Germinal center (tissue), 1 donor: ENCODE measurements at places on chromosomes 5 and 9.

DNA sequence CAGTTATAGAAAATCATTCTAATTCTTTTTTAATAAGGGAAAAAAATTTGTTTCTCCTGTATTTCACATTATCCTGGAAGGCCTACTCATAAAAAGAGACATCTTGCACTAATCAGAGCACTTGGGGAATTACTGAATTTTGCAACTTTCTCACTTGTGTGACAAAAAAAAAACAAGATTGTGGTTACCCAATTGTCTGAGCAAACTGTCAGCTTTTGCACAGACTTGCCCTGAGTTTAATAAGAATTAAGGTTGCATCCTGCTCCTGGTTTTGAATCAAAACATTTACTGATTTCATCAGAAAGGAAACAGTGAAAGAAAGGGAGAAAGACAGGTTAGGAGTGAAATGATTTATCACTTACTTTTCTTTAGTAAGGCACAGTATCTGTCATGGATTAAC, 10.6 kb upstream of the SH3RF2 start:
- DNase-seq, result no peak

DNA sequence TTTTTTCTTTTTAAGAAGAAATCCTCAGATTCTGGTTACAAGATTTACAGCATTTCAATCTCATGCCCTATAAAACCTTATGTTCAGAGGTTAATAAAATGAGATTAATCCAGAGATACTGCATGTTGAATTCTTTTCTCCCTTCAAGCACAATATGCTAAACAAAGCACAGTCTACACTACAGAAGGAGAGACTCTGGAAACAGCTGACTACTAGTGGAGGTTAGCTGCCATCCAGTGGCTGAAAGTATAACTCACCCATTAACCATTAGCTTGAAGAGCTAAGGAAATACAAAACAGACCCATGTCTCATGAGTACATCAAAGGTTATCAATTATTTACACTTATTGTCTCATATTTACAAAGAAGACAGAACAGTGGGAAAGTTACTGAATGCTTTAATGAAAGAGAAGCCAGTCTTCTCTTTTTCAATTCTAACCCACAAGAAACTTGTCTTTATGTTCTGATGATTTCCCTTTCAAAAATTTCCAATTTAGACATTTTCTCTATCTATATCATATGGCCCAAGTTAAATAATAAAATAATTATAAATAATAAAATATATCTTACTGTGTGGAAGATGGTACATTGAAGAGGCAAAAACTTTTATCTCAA, 12.7 kb upstream of the DNAH5 start:
- DNase-seq, result no peak

DNA sequence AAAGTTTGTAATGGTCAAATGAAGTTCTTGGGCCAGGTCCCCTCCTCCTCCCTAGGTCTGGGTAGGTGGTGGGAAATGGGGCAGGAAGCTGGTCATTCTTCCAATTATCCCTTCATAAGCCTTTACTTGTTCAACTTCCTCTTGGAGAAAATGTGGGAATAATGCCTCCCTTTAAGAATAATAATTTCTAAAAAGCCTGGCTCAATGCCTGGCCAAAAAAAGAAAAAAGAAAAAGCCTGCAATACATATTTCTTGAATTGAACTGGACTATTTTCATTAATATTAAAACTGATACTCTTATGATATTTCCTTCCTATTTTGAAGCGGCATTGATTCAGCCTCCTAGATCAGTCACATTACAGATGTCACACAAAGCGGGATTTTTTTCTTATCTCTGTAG, 600.9 kb downstream of the CCDC171 start:
- no peak for DNase-seq

DNA sequence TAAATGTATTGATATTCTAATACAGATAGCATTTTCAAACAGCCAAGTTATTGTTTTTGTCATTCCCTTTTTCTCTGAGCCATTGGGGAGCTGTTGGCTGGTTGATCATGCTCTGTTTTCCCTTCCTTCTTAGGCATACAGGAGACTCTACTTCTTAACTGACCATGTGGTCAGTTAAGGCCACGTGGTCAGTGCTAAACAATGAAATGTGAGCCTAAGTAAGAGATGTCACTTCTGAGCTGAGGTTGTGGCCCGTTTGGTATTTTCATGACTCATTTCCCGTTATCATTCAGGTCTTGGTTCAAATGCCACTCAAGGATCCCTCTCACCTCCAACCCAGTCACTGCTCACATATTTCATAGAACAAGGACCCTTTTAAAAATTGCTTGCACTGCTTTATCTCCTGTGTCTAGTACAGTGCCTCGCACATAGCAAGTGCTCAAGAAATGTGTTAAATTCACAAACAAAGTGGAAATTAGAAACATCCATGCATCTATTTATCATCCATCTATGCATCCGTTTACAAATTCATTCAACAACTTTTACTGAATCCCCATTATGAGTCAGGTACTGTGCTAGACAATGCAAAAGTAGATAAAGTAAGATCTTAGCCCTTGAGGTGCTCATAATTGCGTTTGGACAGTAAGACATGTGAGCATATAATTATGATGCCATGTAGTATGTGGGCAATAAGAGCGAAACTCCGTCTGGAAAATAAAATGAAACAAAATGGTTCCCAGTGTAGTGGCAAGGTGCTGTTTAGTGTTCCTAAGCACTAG, 50.7 kb downstream of the ARRDC3 start:
- no peak for DNase-seq

DNA sequence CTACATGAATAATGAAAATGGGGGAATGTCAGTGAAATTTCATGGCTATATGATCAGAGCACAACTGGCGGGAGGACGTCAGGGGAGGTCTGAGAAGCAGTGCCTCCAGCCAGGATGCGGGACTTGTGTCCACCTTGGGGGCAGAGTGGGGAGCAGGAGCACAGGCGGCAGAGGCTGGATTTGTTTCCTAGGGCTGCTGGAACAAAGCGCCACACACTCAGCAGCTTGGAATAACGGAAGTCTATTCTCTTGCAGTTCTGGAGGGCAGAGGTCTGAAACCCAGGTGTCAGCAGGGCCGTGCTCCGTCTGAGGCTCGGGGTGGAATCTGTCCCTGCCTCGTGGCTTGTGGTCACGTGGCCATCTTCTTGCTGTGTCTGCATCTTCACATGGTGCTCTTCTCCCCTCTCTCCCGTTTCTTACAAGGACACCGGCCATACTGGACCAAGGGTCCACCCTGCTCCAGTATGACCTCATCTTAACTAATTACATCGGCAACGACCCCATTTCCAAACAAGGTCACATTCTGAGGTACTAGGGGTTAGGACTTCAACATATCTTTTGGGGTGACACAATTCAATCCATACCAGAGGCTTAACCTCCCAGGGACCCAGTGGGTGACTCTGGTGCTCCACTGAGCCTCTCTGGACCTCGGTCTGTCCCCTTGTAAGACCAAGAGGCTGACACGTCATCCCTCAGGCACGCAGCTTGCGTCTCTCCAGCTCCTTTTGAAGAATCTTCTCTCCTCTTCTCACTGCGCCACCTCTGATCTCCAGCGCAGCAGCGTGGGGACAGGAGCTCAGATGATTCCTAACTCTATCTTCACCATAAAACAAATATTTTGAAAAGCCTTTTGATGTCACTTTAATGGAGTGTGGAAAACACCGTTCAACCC, 202.5 kb downstream of the CDK5RAP2 start:
- no peak for DNase-seq

- no peak for DNase-seq
Measured at GRCh38 chr9:18786911-18787650, 245.9 kb downstream of the SAXO1 start.

GRCh38 chr5:87829217-87829551, 416.5 kb upstream of the CCNH start:
- no peak for DNase-seq

DNA sequence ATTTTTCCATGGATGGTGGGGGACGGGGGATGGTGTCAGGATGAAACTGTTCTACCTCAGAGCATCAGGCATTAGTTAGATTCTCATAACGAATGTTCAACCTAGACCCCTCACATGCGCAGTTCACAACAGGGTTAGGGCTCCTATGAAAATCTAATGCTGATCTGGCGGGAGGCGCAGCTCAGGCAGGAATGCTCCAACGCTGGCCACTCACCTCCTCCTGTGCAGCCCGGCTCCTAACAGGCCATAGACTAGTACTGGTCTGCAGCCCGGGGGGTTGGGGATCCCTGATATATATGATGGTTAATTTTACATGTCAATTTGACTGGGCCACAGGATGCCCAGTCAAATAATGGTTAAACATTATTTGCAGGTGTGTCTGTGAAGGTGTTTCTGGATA, 199.0 kb upstream of the NR4A3 start:
- no peak for DNase-seq

DNA sequence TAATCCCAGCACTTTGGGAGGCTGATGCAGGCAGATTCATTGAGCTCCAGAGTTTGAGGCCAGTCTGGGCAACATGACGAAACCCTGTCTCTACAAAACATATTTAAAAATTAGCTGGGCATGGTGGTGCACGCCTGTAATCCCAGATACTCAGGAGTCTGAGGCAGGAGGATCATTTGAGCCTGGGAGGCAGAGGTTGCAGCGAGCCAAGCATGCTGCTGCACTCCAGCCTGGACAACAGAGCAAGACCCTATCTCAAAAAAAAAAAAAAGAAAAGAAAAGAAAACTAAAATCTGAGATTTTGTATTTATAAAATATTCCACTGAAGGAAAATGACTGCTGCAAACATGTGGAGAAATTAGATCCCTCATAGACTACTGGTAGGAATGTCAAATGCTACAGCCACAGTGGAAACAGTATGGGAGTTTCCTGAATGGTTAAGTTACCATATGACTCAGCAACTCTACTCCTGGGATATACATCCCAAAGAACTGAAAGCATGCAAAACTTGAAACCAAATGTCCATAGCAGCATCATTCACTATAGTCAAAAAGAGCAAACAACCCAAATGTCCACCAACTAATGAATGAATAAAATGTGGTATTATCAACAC, 106.1 kb downstream of the UBAP2 start:
- DNase-seq, result no peak
